ENCODE measurements at places on chromosomes 5 and 9. TPM values are rescaled to one million over a fixed set of nuclear protein-coding genes. Genes with fewer than 3 reads are reported as not detected.

GLRA1 gene
- total RNA-seq, result not detected

GARIN3 gene
- not detected for total RNA-seq

PCDHA9 gene
- 0.21 TPM for total RNA-seq

LCP2 gene
- total RNA-seq, result 0.36 TPM

SPINK6 gene
- total RNA-seq, result not detected

DDX4 gene
- total RNA-seq, result not detected

SLIT3 gene
- total RNA-seq, result 26.4 TPM

FRRS1L gene
- 2.3 TPM for total RNA-seq

BDP1 gene
- total RNA-seq, result 30.7 TPM

ITGA2 gene
- 41.8 TPM for total RNA-seq

MARCOL gene
- not detected for total RNA-seq

MYMK gene
- total RNA-seq, result not detected

SMIM33 gene
- not detected for total RNA-seq

IFNK gene
- not detected for total RNA-seq

UBE2QL1 gene
- total RNA-seq, result not detected

MGAT1 gene
- total RNA-seq, result 113 TPM

KCNV2 gene
- not detected for total RNA-seq

CENPP gene
- total RNA-seq, result 6.7 TPM
